Fibroblast of upper back skin (primary cell): ENCODE measurements at places on chromosomes 3 and 15.

DNA sequence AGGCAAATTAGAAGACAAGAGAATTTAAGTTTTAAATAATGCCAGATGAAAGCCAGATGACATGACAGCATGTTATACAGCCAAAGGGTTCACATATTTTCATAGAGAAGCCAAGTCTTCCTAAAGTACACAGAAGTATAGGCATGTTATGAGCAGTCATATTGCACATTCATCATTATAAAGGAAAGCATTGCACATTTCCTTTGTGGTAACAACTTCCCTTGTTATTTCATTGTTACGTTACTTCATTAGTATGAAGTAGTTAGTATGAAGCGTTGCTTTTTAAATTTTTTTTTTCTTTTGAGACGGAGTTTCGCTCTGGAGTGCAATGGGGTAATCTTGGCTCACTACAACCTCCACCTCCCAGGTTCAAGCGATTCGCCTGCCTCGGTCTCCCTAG, 4.6 kb upstream of the ABCC5 start:
- DNase-seq = no peak

- peak; percentile 29 for DNase-seq
Measured at GRCh38 chr3:128727996-128728395, 2.0 kb downstream of the RAB7A start.

GRCh38 chr15:93372208-93372864, 283.3 kb upstream of the RGMA start:
- no peak for DNase-seq

DNA sequence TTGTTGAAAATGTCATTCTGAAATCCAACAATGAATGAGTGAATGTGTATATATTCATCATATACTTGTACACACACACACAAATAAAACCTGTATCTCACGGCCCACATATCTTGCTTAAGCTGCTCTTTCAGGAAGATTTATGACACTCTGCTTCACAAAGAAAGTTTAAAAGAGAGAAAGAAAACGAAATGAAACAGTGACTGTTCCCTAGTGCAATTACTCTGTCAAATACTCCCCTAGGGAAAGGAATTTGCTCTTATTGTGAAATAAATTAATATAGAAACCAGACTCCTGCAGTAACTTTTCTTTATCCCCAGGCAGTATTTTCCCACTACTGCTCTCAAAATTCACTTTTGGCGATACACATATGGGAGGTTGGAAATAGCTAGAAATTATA, 329.1 kb downstream of the VPS13C start:
- DNase-seq = no peak

- no peak for DNase-seq
Measured at GRCh38 chr3:5657106-5657505, 469.6 kb downstream of the EDEM1 start.

DNA sequence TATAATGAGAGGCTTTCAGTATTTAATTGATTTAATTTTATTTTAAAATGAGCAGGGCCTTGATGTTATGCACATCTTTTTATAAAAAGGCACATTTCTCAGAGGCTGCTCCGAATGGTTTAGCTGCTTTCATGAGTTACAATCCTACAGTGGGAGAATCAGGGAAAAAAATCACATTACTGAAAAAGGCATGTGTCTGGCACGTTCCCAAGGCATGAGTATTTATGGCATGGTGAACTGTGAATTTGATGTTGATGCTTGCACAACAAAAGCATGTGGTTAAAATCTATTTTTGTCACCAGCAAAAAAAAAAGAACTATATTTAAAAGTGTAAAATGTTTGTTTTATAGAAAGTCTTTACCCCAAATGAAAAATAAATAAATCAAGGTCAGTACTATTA, 485.2 kb upstream of the ROBO2 start:
- peak; percentile 74 for DNase-seq

DNA sequence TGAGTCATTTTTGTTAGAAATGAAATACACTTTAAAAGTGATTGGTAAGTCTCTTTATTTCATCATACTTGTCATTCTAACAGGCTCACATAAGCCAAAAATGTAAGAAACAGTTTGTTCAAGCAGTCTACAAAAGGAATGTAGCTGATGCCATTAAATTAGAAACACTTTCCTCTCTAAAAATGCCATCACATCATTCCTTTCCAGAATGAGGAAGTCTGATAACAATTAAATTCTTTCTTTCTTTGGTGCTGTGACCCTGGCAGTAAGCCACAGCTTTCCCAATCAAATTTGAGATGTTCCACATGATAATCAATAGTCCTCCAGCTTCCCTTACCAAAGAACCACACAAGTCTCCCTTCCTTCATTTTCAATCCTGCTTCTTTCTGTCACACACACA, 9.4 kb upstream of the P2RY1 start:
- DNase-seq = no peak

DNA sequence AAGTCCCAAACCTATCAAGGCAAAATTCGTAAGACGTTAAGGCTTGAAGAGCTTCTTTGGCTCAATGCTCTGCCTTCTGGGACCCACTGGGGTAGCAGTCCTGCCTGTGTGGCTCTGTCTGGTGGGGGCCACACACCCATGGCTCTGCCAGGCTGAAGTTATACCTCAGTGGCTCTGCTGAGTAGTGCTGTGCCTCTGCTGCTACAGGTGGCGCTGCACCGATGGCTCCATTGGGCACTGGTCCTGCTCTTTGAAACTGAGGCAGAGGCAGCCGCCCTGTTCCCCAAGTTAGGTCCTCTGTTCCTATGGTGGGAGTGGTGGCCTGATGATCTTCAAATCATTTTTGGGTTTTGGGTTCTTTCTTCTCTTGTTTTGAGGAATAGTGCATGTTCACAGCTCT, 68.0 kb upstream of the AP4E1 start:
- DNase-seq = no peak

DNA sequence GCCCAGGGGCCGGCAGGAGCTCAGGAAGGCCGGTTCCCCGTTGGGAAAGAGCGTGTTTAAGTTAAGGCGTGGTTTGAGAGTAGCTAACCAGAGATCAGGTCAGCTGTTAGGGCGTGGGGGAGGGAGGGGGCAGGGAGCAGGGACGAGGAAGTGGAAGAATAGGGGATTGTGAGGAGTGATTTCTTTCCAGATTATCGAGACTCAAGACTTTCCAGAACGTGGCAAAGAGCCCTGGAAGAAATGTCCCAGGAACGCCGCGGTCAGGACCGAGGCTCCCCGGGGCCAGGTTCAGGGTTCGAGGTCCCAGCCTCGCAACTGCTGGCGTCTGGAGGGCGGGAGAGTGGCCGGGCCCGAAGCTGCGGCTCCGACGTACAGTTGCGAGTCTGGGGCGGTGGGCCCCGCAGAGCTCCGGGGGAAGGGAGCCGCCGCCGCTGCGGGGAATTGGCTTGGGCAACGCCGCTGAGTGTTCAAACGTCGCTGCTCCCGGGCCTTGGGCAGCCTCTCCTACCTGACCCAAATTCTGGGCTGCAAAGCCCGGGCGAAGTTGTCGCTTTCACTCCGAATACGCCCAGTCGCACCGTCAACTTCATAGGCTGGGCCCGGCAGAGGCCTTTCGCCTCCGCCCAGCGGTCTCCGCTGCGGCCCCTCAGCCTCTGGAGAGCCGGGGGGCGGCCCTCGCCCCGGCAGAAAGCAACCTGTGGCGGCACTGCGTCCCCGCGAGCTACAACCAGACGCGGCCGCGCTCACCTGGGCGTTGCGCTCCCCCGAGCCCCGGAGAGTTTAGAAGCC, 9.5 kb downstream of the ISL2 start:
- no peak for DNase-seq

DNA sequence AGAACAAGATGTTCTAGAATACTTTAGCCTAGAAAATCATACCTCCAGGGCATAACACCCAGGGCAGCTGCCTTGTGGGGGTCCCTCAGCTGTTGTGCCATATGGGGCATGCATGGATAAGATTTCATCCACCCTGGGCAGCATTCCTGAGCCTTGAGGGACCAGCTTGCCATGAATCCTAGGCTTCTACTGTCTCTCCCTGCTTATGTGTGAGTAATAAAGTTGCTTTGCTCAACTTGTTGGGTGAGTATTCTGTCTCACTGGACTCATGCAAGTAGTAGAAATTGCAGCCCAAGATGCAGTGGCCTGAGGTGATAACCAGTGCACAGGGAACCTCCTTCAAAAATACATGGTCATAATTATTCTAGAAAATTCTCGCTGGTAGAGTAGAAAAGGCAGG, 52.1 kb upstream of the EPHB1 start:
- no peak for DNase-seq

- DNase-seq = no peak
Measured at GRCh38 chr15:77991029-77991406, 86.5 kb downstream of the TBC1D2B start.

DNA sequence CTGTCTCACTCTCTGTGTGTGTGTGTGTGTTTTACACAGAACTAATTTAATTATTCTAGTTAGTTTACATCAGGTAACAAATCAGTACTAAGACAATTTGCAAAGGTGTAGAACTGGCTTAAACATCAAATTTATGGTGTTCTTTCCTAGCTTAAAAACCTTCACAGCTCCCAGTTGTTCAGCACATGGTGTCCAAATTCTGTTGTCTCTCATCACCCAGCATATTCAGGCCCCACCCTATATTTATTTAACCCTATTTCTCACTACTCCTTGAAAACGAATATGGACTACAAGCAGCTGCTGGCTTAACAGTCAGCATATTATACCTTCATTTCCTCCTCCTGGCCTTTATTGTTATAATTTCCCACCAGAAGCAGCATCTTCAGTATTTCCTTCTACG, 1.2 kb downstream of the IL20RB start:
- no peak for DNase-seq

DNA sequence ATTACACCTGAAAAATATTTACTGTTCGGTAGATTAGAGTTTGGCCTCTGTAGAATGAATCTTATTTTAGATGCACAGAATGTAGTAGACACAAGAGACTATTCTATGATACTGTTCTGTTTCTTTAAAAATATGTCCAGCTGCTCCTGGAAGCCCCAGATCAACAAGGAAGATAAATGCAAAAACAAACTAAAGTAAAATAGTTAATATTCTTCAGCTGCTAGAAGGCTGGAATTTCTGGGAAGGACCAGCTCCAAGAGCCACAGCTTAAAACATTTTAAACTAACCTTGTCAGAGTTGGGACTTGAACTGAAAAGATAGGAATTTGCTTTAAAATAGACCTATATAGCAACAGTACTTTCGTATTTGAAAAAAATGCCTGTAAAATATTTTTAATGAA, 277.9 kb downstream of the PTPRG start:
- no peak for DNase-seq

GRCh38 chr3:60743631-60744164, 507.6 kb downstream of the FHIT start:
- DNase-seq = no peak

GRCh38 chr3:12796171-12797123, at the start of gene CAND2:
Gene CAND2, plus strand, starts transcription at chr3:12796680. Its CDS starts 41 bp downstream, at chr3:12796721.
- DNase-seq = peak; percentile 53

GRCh38 chr15:39108021-39108420, 472.9 kb upstream of the THBS1 start:
- DNase-seq = peak; percentile 62

- DNase-seq = no peak
Measured at GRCh38 chr3:83956431-83956830, 1002.4 kb upstream of the CADM2 start.

- DNase-seq = no peak
Measured at GRCh38 chr3:192207651-192208050, 519.7 kb downstream of the FGF12 start.

- peak; percentile 87 for DNase-seq
Measured at GRCh38 chr3:187210545-187211327, 13.4 kb downstream of the RTP1 start.

GRCh38 chr3:76585794-76586392, 454.0 kb upstream of the ROBO2 start:
- DNase-seq = peak; percentile 17

- peak; percentile 90 for DNase-seq
Measured at GRCh38 chr3:142976621-142977398, 13.3 kb upstream of the PAQR9 start.

DNA sequence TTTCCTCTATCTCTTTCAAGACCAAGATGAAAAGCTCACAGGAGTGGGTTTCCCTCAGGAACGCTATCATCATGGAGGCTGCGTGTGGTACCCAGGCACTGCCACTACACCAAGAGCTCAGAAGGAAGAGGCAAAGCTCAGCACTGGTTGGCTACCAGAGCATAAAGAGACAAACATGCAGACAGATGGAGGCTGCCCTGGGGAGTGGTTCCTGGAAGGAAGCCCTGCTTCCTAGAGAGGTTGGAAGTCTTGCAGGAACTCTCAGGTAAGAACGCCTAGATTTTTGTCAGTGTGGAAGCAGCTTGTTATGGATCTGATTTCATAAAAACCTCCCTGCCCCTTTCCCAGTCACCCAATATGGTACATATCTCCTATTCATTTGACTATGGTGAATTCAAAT, 49.9 kb upstream of the ADCY5 start:
- no peak for DNase-seq

DNA sequence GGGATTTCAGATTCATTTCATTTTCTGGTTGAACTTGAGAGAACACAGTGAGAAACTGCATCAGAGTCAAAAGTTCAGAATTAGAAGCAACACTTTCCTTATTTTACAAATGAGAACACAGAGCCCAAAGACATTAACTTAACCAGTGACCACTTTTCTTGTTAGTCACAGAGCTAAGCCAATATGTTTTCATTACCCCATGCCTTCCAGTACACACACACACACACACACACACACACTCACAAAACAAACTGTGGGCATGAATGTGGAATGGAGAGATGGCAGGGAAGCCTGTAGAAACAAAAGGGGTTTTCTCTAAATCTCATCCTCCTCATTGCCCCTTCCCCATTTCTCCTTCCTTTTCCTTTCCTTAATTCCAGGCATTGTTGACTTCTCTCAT, 267.4 kb upstream of the GADL1 start:
- no peak for DNase-seq

GRCh38 chr15:29305556-29305955, 35.9 kb upstream of the NSMCE3 start:
- DNase-seq = no peak

GRCh38 chr15:49441816-49442215, 18.8 kb downstream of the FGF7 start:
- DNase-seq = peak; percentile 38

DNA sequence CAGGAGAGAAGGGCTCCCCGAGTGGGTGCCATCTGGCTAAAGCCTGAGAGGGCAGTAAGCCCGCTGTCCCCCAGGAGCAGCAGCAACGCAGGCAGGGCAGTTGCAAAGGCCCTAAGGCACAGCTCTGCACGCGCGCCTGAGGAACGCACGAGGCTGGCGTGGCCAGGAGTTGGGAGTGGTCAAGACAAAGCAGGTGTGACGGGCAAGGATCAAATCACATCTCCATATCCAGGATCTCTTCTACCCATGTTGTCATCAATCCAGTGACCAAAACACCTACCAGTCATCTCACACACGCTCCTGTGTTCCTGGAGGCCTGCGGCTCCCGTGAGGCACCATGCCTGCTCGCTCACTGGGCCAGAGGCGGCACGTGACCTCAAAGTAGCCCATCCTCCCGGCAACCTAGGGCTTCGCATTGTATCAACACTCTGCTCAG, 59.5 kb downstream of the ERC2 start:
- DNase-seq = no peak

DNA sequence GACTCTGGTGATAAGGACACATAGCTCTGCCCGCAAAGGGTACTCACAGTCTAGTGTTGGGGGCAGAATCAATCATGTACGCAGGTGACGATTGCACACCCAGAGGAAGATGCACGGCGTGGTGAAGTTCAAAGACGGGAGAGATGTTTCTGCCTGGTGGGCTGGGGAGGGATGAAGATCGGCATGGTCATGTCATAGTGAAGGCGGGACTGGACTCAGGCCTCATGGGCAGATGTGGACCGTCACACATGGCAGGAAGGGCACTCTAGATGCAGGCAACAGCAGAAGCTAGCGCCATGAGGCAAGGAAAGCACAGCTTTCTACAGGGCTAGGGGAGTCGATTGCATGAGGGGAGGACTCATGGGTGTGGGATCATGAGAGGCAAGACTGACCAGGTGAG, 240.6 kb downstream of the OPA1 start:
- no peak for DNase-seq
